ENCODE measurements at places on chromosomes 2 and 18.

- DNase-seq: no peak
Measured at GRCh38 chr18:76099931-76100457, 395.0 kb downstream of the ZNF516 start.

GRCh38 chr18:54134053-54134452 lies 90.4 kb downstream of the MBD2 start:
- DNase-seq: no peak

GRCh38 chr18:79515944-79516351 lies 120.2 kb downstream of the NFATC1 start:
- no peak for DNase-seq

DNA sequence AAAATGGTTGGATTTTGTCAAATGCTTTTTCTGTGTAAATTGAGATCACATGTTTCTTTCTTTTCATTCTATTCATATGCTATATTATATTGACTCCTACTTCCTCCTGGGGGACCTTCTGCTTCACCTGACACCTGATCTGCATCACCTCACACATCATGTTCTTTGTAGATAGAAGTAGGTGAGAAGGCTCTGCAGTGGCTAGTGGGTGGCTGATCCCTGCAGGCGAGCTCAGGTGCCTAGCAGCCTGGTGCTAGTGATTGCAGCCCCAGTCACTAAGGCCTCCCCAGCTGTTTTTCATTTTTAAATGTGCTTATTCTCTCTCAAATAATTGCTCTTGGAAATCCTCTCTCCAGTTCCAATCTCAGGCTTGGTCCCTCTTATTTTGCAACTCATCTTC lies 33.6 kb downstream of the MC4R start:
- no peak for DNase-seq

- no peak for DNase-seq
Measured at GRCh38 chr2:174263997-174264396, 15.7 kb upstream of the OLA1 start.

GRCh38 chr2:13919981-13920382 lies 712.5 kb upstream of the LRATD1 start:
- DNase-seq: no peak

- no peak for DNase-seq
Measured at GRCh38 chr18:24130494-24130893, 8.4 kb upstream of the CABYR start.

- DNase-seq: no peak
Measured at GRCh38 chr2:50529600-50530218, 502.2 kb downstream of the NRXN1 start.

DNA sequence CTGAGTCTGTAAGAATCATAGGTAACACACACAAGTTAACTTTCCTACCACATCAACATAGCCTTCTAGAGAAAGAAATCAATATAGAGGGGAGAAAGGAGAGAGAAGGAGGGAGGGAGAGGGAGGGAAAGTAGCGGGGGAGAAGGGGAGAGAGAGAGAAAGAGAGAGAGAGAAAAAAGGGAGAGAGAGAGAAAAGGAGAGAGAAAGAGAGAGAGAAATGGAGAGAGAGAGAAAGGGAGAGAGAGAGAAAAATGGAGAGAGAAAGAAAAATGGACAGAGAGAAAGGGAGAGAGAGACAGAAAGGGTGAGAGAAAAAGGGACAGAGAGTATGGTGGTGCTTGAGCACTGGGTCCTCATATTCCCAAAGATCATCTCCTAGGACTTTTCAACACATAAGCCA lies 591.7 kb downstream of the ZEB2 start:
- no peak for DNase-seq

DNA sequence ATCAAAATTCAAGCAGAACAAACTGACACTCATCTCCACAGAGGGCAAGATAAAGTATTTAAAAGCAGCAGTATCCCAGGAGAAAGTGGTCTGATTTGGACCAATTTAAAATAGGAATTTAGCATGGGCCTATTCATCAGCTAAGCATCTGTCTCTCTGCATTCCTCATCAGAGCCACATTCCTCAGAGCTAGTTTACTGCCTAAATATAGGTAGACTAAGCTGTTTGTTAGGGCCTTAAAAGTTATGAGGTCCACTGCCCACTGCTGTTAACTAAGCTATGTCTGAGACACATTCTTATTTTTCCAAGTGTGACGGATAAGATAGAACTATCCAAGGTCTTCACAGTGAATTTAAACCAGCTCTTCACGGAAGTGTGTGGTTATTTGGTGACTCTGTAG lies 17.6 kb downstream of the NEB start:
- no peak for DNase-seq

DNA sequence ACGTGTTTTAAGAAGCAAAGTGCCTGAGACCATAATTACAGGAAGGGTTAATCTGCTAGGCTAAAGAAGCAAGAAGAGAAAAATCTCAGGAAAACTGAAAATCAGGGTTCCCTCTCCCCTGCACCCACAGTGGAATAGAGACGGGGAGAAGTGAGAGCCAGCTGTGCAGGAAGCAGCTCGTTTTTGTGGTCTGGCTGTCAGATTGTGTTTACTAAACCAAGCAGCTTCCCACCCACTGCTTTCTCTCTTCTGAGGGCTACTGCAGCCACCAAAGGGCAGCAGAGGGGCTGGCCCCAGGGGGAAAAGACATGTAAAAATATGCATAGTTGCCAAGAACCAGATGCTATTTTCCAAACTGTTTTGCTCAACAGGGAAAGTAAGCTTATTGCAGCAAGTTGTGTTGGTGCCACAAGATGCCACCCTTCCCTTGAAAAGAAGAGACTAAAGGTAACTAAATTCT lies 72.6 kb upstream of the THUMPD2 start:
- DNase-seq: no peak

DNA sequence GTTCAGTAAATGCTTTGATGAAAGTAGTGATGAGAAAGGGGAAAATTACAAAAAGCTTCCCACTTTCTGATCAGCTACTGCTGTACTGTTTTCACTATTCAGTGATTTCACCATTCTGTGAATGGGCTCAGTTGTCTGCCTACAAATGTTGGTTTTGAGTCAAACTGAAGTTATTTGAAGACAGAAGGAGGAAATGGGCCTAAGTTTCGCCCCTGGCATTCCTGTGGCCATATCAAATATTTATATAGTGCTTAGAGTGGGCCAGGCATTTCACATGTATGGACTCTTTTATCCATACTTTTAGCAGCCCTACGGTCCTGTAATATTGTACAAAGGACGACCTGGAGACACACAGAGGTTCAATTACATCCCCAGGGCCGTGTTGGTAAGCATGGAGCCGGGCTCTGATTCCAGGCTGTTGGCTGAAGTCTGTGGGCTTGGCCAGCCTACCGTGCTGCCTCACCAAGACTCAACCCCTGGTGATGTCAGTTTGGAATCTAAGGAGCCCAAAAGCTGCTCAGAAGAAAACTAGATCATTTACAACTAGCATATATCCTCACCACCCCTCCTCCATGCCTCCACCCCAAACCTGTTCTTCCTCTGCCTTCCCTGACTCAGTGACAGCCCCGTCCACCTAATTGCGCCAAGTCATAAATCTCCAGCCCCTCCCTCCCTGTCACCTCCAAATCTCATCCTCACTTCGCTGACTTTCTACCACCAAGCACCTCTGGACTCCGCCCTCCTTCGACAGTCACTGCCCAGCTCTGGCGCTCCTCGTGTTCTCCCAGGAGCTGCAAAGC lies 10.1 kb upstream of the GRHL1 start:
- no peak for DNase-seq

- DNase-seq: no peak
Measured at GRCh38 chr2:240836781-240837467, 16.9 kb upstream of the KIF1A start.

DNA sequence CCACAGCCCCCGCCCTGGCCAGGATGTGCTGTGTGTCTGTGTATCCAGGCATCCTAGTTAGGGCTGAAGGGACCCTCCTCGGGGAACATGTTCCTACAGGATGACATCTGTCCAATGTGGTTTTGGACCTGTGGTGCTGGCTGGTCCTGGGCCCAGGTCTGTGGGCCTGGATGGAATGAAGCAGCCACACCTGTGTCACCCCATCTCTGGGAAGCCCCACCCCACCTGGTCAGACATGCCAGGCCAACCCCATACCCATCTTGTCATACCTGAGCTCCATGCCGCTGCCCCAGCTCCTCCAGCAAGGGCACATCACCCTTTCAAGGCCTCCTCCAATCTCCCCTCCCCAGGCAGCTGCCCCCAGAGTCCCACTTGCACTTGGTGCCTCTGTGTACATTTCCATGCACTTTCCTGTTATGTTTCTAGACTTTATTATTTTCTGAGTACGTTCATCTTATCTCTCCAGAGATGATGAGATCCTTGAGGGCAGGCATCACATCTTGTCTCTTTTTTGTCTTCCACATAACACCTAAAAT lies 24.1 kb upstream of the PLB1 start:
- no peak for DNase-seq

DNA sequence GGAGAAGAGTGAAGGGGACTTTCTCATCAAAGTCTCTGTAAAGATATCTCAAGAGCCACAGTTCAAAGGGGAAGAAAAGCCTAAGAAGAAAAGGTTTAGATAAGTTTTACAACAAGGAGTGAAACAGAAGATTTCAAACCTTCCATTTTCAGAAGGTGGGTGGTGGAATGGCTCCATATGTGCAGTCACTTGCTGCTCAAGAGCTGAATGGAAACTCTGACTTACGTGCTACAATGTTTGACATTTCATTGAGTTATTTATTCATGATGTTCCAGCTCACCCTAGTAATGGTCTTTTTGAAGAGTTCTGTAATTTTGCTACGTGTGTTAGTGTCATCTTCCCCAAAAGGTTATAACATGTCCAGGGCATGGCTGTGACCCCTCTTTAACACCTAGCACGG lies 21.7 kb downstream of the LCT start:
- no peak for DNase-seq

DNA sequence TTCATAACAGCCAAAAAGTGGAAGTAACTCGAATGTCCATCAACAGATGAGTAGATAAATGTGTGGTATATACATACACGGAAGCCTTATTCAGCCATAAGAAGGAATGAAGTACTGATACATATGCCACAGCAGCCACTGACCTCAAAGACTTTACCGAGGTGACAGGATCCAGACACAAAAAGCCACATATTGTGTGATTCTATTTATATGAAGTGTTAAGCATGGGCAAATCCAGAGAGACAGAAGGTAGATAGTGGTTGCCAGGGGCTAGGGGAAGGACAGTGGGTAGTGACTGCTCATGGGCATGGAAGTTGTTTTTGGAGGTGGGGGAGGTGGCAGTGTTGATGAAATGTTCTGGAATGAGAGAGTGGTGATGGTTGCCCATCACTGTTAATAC lies 33.9 kb downstream of the ZAP70 start:
- DNase-seq: no peak

DNA sequence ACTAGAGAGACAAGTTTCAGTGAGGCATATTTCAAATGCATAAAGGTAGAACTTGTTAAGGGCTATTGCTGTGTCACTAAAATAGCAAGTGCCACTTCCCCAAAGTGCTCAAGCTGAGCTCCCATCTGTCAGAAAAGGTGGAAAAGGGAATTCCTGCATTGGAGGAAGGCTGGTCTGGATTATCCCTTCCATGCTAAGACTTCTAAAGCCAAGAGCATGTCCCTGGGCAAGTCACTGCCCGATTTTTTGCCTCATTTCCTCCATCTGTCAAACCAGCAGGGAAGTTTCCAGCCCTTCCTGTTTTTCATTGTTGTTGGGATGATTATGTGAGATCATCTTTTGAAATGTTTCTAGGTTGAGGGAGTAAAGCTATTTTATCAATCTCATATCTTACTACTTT lies 175.5 kb downstream of the SETBP1 start:
- no peak for DNase-seq

DNA sequence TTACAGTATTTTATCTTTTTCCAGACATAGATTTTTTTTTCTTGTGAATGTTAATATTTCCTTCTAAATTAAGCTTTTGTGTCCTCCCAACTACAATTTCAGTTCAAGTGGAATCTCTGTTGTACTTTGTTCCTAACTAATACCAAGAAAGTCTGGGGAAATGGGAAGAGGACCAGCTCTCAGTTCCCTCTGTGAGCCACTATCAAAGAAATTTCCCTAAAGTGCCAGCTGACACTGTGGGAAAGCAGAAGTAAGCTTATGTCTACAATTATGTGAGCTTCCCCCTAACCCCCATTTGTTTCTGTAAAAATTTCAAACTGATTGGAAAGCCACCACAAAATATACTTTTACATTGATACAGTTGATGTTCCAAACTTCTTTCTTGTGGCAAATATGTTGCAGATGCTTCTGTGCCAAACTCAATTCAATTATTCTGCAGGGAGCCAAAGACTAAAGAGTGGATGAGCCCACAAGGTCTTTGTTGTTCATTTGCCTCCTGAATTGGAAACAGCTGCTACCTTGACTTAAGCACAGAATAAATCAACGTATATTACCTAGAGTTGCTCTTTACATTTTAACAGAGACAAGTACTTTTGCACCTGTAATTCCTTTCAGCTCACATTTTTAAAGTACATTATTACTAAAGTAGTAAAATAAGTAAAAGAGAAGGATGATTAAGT lies 306.6 kb downstream of the PTH2R start:
- DNase-seq: no peak

DNA sequence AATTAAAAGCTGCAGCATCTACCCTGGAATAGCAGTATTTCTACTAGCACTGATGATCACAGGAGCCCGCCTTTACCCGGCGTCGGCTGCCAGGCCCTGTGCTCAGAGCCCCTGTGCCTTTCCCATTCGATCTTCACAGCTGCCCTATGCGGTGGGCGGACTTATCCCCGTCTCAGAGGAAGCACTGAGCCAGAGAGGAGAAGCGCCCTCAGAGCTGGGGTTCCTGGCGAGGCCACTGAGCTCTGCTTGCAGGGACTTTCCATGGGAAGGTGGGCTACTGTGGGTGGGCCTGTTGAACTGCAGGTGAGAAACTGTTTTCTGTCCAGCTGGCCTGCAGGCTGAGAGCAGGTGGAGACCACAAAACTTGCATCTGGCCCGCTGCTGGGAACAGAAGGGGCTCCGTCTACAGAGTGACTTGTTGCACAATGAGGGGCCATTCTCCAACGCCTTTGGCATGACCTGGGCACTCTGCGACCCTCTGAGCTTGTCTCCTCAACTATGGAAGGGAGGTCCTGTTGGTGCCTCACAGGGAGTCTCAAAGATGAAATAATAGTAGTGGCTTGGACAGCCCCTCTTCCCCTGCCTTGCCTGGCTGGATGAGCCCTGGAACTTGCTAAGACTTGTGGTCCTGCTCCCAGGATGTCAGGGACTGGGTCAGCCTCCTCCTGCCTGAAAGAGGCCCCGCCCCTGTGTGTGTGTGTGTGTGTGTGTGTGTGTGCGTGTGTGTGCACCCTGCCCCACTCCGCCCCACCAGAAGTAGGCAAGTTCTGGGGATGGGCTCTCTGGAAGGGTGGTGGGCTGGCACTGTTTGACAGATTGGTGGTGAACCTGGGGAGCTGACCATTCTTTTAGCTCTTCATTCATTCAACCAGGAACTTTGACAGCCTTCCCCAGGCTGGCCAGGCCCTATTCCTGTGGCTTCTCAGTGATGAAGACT lies 32.7 kb downstream of the GLI2 start:
- no peak for DNase-seq

- DNase-seq: no peak
Measured at GRCh38 chr2:84646514-84646913, 130.2 kb downstream of the DNAH6 start.

DNA sequence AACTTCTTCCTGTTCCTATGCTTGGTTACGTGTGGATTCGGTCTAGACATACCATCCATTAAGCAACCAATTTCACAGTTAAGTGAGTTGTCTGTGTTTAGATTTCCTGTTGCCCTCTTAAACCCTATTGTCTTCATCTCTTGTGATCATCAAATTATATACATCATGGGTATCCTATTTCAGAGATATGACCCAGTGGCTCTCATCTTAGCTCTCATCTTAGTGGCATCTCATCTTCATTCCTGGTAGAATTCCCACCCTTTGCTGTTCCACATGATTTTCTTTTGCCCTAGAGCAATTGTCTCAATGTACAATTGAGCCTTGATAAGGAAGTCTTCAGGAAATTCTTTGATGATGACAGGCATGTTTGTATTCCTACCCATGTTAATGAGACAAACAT lies 29.4 kb upstream of the FN1 start:
- DNase-seq: no peak

Measured in T-helper 2 cell treated with Interferon-gamma antibody and Interleukin-4, amounts not matched to agents 5 μg/mL and 100 μg/mL, for 36 hours (primary cell).